Pulmonary artery endothelial cell (primary cell): ENCODE measurements at places on chromosomes 5 and 9.

- DNase-seq = no peak
These were observed 35.0 kb downstream of the KIF2A start for GRCh38 chr5:62340979-62341378.

- no peak for DNase-seq
These were observed 8.6 kb downstream of the KLHL9 start for GRCh38 chr9:21326526-21327139.

GRCh38 chr9:99118782-99119466 is 14.0 kb downstream of the TGFBR1 start:
- DNase-seq = no peak

- DNase-seq = no peak
These were observed 377.9 kb downstream of the ENC1 start for GRCh38 chr5:74262544-74263207.

DNA sequence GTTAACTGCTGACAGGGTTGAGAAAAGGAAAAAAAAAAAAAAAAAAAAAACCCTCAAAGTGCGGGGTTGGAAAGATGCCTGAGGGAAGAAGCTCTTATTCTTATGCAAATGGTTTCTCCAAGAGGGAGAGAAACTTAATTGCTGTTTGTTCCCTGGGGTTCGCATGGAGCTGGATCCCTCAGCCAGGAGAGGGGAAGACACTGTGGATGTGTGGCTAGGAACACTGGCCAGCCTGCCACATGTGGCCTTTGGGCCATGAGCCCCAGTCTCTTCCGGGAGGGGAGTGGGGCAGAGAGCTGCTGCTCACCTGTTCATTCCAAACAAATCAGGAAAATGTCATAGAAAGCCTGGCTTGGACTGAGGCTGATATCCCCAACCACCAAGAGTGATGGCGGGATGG is 9.4 kb upstream of the SCGB3A2 start:
- DNase-seq = no peak
